Midbrain (tissue), 1 donor: ENCODE measurements at places on chromosomes 16 and 17.

- peak; percentile 79 for DNase-seq
Measured at GRCh38 chr17:59753522-59754467, 46.3 kb downstream of the VMP1 start.

DNA sequence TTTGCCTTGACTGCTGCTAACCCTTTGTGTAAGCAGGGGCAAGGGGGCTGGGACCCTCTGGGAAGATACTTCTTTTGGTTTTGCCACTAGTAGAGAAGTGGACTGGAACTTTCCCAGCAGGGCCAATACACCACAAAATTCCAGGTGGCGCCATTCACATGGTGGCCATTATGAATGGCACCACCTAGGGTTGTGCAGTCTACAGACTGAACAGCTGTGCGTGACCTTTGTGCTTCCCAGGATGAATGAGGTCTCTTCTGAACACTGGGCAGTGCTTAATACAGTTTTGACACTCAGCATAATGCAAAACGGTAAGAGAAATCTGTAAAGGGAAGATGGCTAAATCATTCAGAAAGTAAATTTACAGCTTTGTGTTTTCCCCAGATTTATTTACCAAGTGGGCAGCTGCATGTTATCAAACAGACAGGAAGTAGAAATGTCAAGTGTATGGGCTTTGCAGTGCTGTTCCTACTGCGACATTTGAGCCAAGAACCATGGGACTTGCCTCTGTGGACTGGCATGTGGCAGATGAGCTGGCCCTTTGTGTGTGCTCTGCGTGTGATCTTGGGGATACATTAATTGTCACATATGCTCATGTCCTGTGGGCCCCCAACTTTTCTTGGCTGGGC is 9.2 kb downstream of the SYT17 start:
- DNase-seq: no peak

GRCh38 chr17:14302431-14303099 is 1.7 kb downstream of the HS3ST3B1 start:
- DNase-seq: peak; percentile 75

- DNase-seq: no peak
Measured at GRCh38 chr17:77312061-77312701, 171.4 kb downstream of the SEC14L1 start.

DNA sequence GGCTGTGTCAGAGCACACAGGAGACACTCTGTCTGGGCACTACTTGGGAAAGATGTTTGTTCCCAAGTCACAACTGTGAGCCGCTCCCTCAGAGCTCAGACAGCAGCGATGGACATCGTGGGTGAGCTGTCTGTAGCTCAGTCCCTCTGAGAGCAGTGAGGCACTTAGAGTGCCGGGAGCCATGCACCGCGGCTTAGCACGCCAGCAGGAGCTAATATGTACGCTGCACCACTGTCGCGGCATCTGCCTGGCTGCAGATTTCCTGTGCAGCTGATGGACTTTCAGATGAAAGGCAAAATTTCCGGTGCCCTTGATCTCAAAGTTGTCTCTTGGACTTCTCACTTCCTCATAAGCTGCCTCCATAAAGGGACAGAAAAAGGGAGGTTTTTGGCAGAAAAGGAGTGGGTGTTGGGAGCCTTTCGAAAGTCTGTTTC is 92.8 kb upstream of the ZNF469 start:
- no peak for DNase-seq

DNA sequence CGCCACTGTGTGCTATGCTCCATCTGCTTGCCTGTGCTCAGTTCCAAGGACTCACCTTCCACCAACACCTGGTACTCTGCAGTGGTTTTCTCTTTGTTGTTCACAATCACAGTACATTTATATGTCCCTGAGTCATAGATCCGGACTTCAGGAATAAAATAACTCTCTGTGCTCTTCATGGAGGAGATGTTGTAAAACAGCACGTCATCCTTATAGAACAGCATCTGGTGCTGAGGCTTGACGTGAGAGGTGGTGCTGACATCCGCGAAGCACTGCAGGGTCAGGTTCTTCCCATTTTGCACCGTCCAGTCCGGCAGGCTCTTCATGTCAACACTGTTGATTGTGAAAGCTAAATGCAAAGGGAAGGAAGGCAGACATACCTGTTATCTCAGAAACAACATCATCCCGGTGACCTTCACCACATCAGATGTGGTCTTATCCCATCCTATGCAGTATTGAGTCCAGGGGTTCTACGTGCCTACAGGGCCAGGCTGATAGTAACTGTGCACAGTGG is 12.8 kb downstream of the PECAM1 start:
- DNase-seq: no peak

DNA sequence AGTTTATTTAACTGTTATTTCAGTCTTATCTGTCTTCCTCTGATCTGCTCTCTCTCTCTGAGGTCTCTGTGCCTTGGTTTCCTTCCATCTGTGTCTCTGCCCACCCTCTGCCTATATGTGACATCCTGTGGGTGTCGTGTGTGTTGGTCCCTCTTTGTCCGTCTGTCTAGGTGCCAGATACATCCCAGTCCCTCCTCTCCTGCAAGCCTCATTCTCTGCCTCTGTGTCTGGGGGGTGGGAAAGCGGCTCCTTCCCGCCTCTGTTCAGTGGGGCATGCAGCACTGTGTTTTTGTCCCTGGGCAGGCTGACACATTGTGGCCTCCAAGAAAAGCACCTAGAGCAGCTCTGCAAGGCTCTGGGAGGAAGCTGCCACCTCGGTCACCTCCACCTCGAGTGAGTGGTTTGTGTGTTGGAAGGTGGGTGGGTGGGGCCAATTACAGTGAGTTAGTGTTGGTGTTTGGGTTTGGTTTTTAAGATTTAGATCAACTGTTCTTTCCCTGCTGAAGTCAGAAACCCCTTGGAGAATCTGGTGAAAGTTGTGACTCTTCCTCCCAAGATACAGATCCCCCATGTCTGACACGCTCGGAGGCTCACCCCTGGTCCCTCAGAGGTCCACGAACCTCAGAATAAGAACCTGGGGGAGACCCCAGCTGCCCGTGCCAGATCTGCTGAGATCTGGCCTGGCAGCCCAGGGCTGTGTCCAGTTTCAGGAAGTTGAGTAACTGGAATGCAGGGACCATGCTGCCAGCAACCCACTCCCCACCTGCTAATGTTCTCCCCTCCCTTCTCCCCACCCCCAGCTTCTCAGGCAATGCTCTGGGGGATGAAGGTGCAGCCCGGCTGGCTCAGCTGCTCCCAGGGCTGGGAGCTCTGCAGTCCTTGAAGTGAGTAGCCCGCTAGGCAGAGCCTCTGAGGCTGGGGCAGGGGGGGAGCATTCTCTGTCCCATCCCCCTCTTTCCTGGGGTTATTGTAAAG is 50.9 kb upstream of the CPNE2 start:
- DNase-seq: no peak

DNA sequence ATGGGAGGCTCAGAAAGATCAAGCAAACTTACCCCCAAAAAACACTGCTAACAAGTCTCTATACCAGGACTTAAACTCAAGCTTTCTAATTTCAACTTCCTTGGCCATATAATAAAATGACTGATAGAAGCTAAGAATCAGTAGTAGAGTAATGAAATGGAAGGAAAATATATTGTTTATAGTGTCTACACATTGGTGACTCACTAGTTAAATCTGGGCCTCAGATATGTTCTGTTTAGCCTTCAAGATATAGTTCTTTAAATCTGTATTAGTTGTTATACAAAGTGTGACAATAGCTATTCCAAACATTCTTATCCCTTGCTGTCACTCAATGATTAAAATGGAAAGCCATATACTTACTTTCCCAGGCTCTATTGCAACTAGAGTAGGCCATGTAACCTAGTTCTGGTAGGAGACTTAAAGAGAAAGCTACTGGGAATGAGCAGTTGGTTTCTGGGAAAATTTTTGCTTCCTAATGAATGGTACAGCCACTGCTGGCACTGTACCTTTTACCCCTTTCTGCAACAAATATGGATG is 18.3 kb downstream of the SSH2 start:
- DNase-seq: no peak

- no peak for DNase-seq
Measured at GRCh38 chr17:68734187-68734900, 133.2 kb upstream of the FAM20A start.

- no peak for DNase-seq
Measured at GRCh38 chr16:81997738-81998137, 13.5 kb downstream of the SDR42E1 start.

GRCh38 chr16:76784530-76784929 is 406.5 kb upstream of the MON1B start:
- DNase-seq: no peak

DNA sequence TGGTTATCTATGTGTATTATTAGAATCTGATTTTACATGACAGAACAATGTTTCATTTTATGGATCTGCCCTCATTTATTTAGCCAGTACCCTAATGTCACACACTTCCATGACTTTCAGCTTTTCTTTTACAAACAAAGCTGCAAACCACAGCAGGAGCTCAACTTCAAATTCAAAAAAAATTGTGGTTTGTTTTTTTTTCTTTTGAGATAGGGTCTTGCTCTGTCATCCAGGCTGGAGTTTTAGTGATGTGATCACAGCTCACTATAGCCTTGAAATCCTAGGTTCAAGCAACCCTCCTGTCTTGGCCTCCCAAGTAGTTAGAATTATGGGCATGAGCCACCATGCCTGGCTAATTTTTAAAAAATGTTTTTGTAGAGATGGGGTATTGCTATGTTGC is 8.2 kb upstream of the MPRIP start:
- DNase-seq: no peak

DNA sequence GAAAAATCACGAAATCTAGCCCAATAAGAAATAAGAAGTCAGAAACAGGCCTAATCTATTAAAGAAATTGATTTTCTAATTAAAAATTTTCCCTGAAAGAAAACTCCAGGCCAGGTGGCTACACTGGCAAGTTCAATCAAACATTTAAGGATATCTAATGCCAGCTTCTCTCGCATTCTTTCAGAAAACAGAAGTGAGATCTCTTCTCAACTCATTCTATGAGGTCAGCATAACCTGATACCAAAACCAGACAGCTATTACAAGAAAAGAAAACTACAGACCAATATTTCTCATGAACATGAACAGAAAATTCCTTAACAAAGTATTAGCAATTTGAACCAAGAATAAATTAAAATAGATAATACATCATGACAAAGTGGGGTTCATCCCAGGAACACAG is 52.4 kb downstream of the AXIN2 start:
- no peak for DNase-seq

DNA sequence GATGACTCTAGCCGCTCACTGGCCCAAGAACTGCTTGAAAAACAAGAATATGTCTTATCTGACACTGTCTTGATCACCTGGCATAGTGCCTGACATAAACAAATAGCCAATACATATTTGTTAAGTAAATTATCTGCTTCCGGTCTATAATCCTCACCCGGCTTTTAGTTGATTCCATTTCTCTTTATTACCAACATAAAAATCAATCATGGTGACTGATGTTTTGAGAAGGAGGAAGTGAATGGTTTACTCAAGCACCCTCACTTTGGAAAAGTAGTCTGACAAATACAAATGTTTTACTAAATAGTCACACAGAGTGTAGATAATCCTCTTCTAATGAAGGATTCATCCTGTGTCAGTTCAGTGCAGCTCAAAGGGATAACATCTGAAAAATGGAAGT is 47.0 kb downstream of the SKAP1 start:
- no peak for DNase-seq

DNA sequence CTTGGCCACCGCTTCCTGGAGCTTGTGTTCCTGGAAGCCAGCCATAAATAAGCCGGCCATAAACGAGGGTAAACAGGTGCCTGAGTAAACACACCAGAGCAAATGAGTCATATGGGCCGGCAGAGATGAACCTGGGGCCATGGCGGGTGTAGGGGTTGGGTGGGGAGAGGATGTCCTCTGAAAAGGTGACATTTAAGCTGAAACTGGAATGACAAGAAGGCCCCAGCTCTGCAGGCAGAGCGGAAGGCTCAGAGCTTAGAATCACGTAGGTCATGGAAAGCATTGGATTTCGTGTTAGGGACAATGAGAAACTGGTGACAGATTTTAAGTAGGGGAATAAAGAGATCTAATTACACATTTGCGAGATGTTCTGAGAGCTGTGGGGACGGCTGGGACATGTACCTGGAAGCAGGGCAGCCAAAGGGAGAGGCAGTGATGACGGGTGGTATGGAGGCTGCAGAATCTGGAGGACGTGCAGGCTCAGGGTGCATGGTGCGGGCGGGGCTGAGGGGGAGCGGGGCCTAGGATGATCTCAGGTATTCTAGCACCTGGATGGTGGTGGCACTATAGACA is 8.1 kb upstream of the DNASE1 start:
- DNase-seq: no peak

DNA sequence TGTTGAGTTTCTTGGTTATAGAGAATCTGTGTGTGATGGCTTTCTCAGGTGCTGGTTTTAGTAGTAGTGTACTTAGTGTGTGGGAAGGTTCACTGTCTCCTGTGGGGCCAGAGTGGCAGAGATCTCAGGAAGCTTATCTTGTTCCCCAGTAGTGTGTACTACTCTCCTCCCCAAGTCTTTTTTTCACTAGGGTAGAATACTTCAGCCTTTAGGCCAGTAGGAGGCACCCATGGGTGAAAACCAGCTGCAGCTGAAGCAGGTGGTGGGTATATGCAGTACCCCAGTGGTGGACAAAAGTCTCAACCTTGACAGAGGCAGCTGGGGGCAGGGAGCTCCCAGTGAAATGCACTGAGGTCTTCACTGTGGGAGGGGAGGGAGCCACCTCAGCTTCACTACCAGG is 109.9 kb downstream of the PHKB start:
- DNase-seq: no peak

GRCh38 chr17:72822358-72823023 is 270.0 kb downstream of the SLC39A11 start:
- no peak for DNase-seq

DNA sequence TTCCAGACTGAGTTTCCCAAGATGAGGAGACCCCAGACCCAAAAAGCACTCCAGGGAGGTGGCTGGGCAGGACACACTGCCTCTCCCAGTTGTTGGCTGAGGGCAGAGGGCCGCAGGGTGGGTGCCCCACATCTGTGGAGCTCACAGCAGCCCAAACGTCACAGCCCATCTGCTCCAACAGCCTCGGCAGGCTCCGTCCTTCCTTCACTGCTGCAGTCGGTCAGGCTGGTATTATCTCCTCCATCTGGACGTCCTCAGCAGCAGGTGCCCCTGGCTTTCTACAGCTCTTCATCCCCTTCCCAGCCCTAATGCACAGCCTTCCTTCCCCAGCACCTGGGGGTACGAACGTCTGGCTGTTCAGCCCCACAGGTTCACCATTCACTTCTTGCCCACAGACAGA is 55.2 kb downstream of the PRMT7 start:
- DNase-seq: no peak

- DNase-seq: no peak
Measured at GRCh38 chr16:30104090-30104489, 8.1 kb upstream of the YPEL3 start.

DNA sequence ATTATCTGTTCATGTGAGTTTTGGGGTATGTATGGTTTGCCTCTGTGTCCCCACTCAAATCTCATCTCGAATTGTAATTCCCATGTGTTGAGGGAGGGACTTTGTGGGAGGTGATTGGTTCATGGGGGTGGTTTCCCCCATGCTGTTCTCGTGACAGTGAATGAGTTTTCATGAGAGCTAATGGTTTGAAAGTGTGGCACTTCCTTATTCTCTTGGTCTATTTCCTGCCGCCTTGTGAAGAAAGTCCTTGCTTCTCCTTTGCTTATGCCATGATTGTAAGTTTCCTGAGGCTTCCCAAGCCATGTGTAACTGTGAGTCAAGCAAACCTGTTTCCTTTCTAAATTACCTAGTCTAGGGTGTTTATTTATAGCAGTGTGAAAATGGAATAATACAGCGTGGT is 128.1 kb upstream of the HS3ST4 start:
- DNase-seq: no peak
